ENCODE measurements at places on chromosomes 11 and 22.
A peak's percentile ranks its signal among the peaks of the same experiment; 100 is the strongest.

GRCh38 chr11:697811-698311 lies 2.2 kb downstream of the TMEM80 start:
- DNase-seq: no peak

DNA sequence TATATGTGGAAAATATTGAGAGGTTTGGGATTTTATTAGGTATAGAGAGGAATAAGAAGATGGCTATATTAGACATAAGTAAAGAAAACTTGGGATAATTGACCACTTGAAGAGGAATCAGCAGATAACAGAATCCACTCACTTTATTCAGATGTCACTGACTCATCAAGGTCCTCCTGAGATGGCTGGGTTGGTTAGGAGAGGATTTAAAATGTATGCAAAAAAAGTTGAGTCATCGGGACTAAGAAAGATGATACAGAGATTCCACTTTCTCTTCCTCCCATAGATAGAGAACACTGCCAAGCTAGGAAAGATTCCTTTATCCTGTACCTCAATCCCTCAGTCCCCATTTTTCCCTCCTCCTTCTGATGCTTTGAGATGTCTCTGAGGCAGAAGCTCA lies at the start of gene OR6A2:
Gene OR6A2, minus strand, starts transcription at position 288 of the 400 bp plus-strand sequence. CDS start 3,981 bp downstream, outside the sequence.
- DNase-seq: no peak

DNA sequence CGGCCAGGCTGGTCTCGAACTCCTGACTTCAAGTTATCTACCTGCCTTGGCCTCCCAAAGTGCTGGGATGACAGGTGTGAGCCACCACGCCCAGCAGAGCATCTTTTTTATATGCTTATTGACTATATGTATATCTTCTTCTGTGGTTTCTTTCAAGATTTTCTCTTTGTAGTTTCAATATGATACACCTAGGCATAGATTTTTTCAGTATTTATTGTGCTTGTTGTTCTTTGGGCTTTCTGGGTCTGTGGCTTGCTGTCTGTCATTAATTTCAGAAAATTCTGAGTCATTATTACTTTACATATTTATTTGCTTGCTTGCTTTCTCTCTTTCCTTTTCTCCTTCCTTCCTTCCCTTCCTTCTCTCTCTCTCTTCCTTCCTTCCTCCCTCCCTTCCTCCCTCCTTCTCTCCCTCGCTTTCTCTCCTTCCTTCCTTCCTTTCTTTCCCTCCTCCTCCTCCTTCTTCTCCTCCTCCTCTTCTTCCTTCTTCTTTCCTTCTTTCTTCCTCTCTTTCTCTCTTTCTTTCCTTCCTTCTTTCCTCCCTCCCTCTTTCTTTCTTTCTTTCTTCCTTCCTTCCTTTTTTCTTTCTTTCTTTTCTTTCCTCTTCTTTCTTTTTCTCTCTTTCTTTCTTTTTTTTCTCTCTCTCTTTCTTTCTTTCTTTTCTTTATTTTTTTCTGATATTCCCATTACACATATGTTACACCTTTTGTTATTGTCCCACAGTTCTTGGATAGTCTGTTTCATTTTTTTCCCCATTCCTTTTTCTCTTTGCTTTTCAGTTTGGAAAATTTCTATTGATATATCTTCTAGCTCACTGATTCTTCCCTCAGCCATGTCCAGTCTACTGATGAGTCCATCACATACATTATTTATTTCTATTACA lies 10.9 kb upstream of the DCHS1 start:
- no peak for DNase-seq

DNA sequence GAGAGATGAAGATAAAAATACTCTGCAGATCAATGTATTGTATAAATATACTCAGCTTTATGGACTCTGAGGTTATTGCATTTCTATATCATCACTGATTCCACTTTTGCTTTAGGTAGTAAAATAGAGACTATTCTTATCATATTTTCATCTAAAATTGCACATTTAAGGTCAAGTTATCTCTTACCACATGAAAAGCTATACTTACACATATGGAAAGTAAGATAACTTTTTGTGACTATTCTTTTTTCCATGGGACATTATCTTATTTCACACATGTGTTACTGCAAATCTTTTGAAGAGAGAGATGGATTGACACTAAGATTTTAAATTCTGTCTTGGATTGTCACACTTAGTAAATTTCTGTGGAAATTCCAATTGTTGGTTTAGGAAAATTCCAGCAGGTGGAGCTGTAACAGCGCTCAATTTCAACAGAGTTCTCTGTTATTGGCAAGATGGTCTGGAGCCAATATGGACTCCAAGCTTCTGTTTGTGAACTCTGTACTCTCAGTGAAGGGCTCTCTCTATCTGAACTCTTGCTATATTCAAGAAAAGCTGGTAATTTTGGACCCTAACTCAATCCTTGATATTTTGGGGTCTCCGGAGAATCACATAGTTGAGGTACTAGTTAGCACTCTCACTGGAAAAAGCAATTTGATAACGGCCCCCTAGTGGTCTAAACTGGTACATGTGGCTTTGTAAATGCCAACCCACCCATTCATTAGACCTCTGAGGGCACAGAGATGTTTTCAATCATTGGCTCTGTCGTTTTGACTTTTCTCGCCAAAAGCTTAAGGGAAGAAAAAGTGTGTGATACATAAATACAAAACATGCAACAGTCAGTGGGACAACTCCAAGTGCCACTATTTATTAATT lies 429.7 kb downstream of the ETS1 start:
- peak; percentile 25 for DNase-seq

DNA sequence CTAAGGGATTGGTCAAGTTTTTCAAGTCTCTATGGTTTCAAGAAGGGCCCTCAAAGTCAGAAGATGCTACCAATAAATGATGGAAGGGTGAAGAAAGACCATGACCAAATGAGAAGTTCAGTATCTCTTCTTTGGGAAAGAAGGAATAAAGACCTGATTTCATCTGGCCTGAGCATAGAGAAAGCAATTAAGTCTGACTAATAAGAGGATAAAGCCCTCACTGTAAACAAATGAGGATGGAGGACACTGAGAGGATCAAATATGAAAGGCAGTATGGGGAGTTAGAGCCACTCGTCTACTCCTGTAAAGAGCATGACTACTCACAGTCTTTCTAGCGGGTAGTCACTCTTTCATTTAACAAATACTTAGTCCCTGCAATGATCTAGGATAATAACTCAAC lies 44.6 kb downstream of the FAM168A start:
- no peak for DNase-seq

DNA sequence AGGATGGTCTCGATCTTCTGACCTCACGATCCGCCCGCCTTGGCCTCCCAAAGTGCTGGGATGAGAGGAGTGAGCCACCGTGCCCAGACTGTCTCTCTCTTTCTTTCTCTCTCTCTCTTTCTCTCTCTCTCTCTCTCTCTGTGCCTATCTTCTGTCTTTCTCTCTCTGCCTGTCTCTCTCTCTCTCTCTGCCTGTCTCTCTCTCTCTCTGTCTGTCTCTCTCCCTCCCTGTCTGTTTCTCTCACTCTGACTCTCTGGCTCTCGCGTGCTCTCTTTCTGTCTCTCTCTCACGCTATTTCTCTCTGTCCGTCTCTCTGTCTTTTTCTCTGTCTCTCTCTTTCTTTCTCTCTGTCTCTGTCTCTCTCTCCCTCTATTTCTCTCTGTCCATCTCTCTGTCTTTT lies 3911.2 kb upstream of the OR11H1 start:
- no peak for DNase-seq

GRCh38 chr11:1220941-1221721 lies 1.7 kb upstream of the MUC5B start:
- no peak for DNase-seq

Data from activated CD8-positive, alpha-beta memory T cell treated with anti-CD3 and anti-CD28 coated beads for 4 hours (primary cell).